Urothelium cell line (cell line): ENCODE measurements at places on chromosomes 16 and 17.

DNA sequence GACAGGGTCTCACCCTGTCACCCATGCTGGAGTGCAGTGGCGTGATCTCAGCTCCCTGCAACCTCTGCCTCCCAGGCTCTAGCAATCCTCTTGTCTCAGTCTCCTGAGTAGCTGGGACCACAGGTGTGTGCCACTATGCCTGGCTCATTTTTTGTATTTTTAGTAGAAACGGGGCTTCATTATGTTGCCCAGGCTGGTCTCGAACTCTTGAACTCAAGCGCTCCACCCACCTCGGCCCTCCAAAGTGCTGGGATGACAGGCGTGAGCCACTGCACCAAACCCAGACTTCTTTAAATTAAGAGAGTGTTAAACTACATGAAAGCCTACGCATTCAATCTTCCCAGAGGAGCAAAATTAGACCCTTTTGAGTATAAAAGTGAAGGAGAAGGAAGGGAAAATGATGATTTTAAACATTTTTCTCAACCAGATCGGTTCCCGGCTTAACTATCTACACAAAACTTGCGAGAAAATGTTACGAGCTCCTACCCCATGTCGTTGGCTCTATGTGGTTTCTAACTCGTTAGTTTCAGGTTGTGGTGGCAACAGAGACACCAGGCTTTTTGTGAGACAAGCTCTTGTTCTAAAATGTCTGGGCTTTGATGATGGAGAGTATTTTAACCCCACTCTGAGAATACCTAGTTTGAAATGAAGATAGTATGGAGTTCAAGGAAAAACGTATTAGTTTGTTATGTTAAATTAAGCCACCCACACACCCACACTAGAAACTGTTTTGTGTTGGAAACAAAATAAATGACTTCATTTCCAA, 26.3 kb downstream of the STAT5B start:
- DNase-seq = no peak

GRCh38 chr17:7312432-7313087, 2.6 kb downstream of the GPS2 start:
- no peak for DNase-seq

- DNase-seq = no peak
Observed at GRCh38 chr17:4006745-4007211, 42.5 kb upstream of the ATP2A3 start.

DNA sequence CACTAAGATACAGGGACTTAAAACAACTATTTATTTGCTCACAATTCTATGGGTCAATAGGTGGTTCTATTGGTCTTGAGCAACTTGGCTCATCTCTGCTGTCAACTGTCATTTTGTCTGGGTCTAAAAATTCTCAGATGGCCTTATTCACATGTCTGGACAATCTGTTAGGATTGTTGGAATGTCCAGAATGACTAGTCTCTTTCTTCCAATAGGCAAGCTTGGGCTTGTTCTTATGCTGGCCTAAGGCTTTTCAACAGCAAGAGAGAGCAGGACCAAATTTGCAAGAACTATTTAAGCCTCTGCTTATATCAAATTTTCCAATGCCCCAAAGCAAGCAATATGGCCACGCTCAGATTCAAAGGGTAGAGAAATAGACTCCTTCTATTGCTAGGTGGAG, 240.9 kb downstream of the KIF2B start:
- DNase-seq = no peak

DNA sequence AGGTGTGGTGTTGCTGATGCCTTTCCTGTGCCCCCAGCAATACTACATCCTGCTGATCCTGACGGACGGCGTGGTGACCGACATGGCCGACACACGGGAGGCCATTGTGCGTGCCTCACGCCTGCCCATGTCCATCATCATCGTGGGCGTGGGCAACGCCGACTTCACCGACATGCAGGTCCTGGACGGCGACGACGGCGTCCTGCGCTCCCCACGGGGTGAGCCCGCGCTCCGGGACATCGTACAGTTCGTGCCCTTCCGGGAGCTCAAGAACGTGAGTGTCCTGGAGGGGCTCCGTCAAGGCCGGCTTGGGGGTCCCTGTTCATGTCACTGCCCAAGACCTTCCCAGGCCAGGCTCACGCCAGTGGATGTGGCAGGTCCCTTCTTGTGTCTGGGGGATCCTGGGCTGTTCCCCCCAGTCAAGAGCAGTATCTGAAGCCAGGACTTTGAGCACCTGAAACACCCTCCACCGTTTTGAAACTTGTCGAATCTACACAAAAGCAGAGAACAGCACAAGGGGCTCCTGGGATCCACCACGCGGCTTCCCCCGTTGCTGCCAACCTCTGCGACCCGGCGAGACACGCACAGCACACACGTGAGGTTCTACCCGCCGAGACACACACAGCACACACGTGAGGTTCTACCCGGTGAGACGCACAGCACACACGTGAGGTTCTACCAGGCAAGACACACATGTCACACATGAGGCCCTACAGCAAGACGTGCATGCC, 17.9 kb upstream of the DPEP1 start:
- DNase-seq = no peak

DNA sequence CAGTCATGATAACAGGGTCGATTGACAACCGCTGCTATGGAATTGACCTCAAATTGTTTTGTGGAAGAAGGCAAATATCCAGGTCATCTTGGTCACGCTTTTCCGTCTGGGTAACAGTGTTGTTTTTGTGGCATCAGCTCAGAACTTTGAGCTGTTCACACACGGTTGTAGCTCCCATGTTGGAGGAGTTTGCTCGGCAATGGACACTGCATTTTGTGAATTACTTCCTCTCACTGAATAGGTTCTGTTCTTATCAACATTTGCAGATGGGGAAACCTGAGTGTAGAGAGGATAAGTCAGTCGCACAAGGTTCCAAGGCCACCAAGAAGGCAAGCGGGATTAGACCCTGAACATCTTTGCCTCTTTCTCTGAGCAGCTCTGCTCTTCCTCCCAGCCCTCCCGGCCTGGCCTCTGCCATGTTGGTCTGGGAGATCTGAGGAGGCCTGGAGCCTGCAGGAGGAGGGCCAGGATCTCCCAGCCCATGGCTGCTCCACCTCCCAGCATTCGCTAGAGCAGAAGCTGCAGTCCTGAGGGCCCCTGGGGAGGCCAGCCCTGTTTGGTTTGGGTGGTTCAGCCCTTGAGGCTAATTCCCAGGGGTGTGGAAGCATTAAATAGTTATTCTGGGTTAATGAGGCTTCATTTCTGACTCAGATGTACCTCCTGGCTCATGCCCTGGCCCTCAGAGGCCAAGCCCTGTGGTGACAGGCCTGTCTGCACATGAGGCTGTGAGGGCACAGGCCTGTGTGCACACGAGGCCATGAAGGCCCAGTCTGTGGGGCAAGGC, 154.1 kb upstream of the PLCG2 start:
- no peak for DNase-seq

GRCh38 chr17:77269696-77270681, 129.2 kb downstream of the SEC14L1 start:
- DNase-seq = no peak

- DNase-seq = no peak
Observed at GRCh38 chr17:31314782-31315100, 887 bp upstream of the EVI2B start.

GRCh38 chr16:2388139-2388874, 40.9 kb upstream of the CCNF start:
- no peak for DNase-seq

DNA sequence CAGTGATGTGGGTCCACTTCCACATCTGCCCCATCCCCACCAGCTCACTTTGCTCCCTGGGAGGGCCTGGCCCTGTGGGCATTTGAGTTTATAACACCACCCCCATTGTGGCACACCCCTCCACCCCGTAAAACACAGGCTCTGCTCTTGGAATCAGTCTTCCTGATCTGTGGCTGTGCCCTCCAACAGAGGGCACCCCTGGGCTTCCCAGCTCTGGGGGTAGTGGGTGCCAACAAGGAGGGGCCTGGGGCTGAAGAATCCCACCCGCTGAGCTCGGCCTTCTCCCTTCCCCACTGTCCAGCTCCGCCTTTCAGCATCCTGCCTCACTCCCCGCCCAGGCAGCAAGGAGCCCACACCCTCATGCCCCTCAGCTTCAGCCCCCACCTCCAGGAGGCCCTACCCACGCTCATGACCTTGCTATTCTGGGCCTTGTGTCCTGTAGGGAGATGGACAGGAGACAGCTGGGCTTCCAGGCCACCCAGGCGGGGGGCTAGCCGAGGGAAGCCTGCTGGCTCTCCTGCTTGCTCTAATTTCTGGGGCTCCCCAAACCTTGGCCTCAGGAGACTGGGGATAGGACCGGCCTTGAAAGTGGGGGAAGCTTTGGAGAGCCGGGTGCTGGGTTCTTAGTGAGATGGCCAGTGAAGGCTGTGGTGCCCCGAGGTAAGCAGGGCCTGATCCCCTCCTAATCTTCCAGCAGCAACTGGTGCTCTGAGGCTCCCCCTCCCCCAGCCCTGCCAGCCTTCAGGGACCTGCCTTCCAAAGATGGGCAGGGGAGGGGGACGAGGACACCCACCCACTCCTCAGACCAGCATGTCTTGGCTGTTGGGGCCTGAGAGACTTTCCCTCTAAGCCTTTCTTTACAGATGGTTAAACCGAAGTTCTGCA, 2.9 kb upstream of the ATP2A1 start:
- DNase-seq = no peak

- DNase-seq = peak; percentile 33
Observed at GRCh38 chr17:72270273-72270924, 149.6 kb downstream of the SOX9 start.

GRCh38 chr16:12551946-12552345, 251.7 kb downstream of the CPPED1 start:
- DNase-seq = no peak

DNA sequence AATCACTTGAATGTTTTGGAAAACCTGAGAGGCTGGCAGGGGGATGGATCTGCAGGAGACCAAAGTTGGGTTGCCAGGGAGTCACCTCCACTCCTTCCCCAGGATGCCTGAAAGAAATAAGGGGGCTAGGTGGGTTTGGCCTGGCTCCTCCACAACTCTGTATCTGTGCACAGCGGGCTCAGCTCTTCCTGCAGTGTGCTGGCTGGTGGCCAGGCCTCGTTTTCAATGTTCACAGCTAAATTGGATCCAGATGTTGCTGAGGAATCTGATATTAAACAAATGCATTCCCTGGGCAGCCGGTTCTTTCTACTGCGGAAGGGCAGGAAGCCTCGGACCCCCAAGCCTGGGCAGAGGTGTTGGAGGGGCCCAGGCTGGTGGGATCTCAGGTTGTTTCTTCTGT, 106.2 kb downstream of the N4BP1 start:
- DNase-seq = no peak

DNA sequence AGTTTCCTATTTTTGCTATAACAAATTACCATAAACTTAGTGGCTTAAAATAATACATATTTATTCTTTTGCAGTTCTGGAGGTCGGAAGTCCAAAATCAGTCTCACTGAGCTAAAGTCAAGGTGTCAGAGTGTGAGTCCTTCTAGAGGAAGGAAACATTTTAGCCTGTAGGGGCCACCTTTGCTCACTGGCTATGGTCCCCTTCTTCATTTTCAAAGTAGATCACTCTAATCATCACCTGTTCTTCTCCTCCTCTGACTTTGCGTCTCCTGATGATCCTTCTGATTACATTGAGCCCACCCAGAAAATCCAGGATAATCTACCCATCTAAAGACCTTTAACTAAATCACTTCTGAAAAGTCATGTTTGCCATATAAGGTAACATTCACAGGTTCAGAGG, 534.4 kb upstream of the SALL1 start:
- DNase-seq = no peak

DNA sequence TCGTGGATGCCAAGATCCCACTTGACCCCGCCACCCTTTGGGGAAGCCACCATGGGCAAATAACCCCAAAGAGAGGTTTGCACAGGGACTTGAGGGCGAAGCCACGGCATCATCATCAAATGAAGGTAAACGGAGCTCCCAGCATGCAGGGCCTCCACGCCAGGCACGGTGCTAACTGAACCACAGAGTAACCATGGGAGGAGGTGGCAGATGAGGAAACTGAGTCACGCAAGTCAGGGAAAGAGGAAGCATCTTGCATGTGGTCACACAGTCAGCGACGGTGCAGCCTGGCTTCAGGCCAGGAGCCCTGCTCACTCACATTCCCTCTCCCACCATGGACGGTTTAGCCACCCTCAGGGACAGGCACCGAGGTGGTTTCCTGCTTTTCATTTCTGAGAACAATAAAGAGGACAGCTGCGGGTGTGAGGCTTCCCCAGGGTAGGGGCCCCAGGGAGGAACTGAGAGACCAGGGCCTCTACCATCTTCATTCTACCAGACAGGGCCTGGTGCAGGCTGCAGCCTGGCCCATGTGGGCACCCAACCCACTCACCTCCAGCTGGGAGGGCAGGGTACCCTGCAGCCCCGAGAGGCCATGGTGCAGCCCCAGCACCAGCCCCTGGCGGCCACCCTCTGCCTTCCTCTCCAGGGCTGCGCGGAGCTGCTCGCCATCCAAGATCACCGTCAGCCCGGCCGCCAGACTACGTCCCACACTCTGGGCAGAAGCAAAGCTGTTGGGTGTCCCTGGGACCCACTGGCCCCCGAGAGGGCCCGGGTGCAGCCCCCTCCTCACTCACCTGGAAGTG, 78.3 kb downstream of the RMI2 start:
- no peak for DNase-seq

GRCh38 chr16:30186782-30187555, 3.6 kb downstream of the CORO1A start:
- no peak for DNase-seq

DNA sequence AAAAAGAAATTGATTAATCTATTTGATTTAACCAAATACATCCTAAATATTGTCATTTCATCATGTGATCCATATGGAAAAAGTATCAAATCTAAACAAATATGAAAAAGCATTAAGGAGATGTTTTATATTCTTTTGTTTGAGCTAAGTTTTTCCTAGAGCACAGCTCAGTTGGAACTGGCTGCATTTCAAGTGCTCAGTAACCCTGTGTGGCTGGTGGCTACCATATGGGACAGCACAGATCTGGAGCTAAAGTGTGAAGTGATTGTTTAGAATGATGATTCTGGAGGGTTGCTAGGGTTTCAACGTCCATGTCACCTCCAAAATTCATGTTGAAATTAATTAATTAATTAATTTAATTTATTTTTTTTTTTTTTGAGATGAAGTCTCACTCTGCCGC, 137.5 kb downstream of the XYLT1 start:
- DNase-seq = no peak

- DNase-seq = no peak
Observed at GRCh38 chr17:79249929-79250521, 175.4 kb downstream of the ENGASE start.

DNA sequence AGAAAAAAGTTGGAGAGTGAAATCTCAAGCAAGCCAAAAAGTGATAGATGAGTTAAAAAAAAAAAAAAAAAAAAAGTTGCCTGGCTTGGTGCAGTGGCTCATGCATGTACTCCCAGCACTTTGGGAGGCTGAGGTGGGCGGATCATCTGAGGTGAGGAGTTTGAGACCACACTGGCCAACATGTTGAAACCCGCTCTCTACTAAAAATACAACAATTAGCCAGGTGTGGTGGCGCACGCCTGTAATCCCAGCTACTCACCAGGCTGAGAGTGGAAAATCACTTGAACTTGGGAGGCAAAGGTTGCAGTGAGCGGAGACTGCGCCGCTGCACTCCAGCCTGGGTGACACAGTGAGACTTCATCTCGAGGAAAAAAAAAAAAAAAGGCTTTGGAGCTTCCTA, 668.8 kb downstream of the WWOX start:
- no peak for DNase-seq
